ENCODE measurements at places on chromosomes 12 and 14. TPM values are rescaled to one million over a fixed set of nuclear protein-coding genes. Genes with fewer than 3 reads are reported as not detected.
A peak's percentile ranks its signal among the peaks of the same experiment; 100 is the strongest.

DNA sequence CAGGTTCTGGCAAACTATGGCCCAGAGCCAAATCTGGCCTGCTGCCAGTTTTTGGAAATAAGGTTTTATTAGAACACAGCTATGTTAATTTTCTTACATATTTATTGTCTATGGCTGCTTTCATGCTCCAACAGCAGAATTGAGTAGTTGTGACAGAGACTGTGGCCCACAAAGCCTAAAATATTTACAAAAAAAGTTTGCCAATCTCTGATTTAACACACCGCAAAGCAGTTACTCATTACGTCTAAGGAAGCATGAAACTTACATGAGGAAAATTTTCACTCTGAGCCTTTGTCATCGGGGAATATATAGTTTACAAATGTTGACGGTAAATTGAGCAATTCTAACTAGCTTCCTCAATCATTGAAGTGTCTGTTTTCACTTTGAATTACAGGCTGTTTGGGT is 96.5 kb downstream of the UNC79 start:
- peak; percentile 8 for DNase-seq

DNA sequence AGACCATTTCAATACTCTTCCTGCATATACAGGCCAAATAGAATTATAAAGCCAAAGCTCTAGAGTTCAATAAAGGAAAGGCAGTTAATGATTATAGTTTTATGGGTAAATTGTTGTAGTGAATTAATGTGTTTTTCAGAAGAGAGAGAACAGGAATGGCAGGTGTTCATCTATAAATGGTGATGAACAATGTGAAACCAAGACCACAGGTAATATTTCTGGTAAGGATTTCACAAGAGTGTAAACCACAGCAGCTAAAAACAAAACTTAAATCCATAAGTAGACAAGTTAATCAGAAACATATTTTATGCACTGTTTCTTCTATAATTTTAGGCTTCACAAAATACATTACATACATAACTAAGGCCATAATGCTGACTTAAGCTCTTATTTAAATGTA is 204.4 kb downstream of the SYT1 start:
- DNase-seq, result no peak

DNA sequence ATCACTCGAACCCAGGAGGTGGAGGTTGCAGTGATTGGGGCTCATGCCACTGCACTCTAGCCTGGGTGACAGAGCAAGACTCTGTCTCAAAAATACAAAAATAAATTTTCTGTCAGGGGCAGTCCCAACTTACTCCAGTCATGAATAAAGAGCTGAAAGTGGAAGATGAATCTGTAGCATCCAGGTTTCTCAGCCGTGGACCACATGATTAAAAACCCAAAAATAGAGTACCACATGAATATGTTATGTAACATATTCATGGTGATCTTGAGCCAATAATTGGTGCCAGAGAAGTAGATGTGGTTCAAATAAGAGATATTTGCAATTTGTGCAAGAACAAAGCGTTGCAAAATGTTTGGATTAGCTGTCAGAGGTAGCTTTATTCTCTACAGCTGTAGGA is 23.1 kb downstream of the SPIC start:
- no peak for DNase-seq

DNA sequence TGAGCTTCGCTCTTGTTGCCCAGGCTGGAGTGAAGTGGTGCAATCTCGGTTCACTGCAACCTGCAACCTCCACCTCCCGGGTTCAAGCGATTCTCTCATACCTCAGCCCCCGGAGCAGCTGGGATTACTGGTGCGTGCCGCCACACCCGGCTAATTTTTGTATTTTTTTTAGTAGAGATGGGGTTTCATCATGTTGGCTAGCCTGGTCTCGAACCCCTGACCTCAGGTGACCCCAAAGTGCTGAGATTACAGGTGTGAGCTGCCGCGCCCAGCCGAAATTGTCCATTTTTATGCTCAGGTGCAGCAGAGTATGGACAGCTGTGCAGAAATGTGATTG is 19.2 kb upstream of the CYP46A1 start:
- DNase-seq, result no peak

DNA sequence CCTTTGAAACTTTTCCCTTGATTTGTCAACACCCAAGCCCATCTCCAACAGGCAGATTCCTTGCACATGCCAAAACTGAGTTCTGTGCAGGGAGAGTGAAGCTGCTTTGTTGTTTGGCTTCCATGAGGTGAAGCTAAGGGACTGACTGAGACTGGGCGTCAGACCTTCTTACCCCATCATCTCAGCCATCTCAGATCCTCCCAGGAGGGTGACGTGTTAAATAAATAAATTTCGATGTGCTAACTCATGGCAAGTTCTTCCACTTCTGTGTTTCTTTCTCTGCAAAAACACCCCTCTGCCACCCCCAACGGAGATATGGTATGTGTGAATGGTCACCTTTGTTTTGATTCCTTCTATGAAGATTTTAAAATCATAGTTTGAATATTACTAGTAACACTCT is 17.8 kb downstream of the UTP20 start:
- no peak for DNase-seq

DNA sequence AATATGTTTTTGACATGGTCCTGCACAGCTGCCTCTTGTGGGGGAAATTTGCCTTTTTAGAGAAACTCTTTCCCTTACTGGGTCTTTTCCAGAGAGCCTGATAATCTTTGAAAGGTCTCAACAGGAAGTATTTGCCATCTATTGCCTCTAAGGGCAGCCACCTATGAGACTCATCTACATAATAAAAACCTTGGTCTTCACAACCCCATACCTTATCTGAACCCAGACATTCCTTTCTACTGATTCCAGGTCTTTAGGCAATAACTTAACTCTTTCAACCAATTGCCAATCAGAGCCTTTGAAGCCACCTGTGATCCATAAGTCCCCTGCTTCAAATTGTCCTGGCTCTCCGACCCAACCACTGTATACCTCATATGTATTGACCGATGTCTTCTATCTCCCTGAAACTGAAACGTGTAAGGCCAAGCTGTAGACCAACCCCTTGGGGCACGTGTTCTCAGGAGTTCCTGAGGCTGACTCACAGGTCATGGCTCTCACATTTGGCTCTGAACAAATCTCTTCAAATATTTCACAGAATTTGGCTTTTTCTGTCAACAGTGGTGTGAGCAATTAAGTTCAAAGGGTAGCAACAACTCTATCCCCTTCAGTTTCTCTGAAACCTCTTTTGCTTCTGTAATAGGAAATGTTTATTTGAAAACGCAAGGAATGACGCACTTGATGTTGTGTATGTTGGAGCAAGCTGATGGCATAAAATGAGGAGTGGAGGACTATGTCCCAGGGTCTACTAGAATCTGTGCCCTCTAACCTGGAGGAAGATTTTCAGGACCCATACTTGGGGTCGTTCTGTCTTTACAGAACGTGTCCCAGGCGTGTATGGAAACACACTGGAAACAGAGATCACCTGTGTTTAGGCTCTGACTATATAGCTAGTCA is 49.2 kb upstream of the EIF5 start:
- DNase-seq, result no peak

GRCh38 chr12:85653731-85654455 is 182.3 kb downstream of the RASSF9 start:
- DNase-seq, result no peak

GRCh38 chr12:12859690-12860089 is 31.7 kb upstream of the GPRC5A start:
- DNase-seq, result no peak

- no peak for DNase-seq
Observed at GRCh38 chr12:34392741-34393085, 370.4 kb downstream of the ALG10 start.

GRCh38 chr12:46872135-46872534 is 46.3 kb upstream of the SLC38A4 start:
- DNase-seq, result no peak

DNA sequence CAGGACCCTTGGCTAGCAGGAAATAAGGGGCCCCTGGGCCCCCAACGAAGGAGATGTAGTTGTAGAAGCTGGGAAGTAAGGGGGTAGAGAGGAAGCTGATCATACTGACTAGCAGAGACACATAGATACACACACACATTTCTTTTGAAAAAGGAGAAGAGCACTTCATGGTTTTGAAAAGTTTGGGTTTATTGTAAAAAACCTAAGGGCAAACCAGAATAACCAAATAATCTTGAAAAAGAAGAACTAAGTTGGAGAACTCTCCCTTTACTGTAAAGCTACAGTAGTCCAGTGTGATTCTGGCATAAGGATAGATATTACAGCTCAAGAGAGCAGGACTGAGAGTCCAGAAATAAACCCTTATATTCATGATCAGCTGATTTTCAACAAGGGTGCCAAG is 5.8 kb upstream of the HCAR3 start:
- no peak for DNase-seq

DNA sequence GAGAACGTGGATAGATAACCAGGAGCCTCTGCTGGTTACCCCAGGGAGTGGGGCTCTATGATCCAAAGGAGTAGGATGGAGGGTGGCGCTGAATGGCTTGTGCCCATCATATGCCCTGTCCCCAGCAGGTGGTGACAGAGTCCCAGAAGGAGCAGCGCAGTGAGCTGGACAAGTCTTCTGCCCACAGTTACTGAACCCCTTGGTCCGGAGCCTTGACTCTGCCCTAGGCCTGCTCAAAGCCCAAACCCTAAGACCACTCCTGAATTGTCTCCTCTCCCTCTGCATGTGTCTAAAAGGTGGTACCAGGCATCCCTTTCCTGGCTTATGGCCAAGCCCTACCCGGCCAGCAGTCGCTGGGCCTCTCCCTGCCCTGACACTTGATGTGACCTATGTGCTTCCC is 3.2 kb downstream of the PRPH start:
- no peak for DNase-seq

- DNase-seq, result no peak
Observed at GRCh38 chr14:35416108-35416750, 11.7 kb upstream of the NFKBIA start.

- DNase-seq, result peak; percentile 35
Observed at GRCh38 chr14:54642801-54643695, 76.1 kb downstream of the SAMD4A start.

C14orf180 gene
- total RNA-seq, result not detected

DNA sequence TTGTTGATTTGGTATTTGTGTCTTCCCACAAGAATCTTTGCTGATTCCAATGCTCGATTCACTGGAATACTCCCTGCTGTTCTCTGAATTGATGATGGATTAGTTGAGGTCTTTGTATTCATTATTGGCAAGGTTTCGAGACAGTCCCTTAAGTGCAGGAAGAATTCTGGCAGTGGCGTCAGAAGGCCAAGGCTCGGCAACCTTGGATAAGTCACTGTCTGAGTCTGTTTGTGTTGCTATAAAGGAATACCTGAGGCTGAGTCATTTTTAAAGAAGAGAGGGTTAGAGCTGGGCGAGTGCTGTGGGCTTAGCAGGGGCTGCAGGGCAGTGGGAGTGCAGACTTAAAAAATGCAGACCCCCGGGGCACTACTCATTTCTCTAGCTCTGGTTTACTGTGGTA is 56.9 kb downstream of the CHST11 start:
- no peak for DNase-seq

SSTR1 gene
- total RNA-seq, result not detected

DNA sequence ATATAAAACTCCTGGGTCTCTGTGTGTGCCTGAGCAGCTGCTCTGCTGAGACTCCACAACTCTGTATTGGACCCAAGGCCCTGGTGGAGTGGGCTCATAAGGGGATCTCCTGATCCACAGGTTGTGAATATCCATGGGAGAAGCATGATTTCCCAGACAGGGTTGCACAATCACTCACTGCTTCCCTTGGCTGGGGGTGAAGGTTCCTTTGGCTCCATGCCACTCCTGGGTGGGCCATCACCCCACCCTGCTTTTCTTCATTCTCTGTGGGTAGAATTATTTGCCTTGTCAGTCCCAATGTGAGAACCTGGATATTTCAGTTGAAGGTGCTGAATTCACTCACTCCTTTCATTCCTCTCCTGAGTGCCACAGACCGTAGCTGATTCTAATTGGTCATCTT is 205.2 kb upstream of the TMEM260 start:
- DNase-seq, result no peak

GRCh38 chr12:62472472-62472871 is 5.8 kb downstream of the MON2 start:
- no peak for DNase-seq

HSPB8 gene
- not detected for total RNA-seq

RPS6KL1 gene
- 31.0 TPM for total RNA-seq

SRP54 gene
- 90.5 TPM for total RNA-seq

DNA sequence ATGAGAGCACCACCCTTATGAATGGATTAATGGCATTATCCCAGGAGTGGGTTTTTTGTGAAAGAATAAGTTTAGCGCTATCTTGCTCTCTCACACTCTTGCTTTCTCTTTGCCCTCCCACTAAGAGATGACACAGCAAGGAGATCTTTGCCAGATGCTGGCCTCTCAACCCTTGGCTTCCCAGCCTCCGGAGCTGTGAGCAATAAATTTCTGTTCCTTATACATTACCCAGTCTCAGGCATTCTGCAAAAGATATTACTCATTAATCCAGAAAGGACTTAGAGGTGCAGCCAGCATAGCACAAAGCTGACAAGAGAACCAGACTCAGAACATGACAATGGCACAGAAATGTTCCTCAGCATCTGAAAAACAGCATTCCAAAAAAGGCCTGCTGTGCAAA is 190.6 kb downstream of the ITPR2 start:
- no peak for DNase-seq

DNA sequence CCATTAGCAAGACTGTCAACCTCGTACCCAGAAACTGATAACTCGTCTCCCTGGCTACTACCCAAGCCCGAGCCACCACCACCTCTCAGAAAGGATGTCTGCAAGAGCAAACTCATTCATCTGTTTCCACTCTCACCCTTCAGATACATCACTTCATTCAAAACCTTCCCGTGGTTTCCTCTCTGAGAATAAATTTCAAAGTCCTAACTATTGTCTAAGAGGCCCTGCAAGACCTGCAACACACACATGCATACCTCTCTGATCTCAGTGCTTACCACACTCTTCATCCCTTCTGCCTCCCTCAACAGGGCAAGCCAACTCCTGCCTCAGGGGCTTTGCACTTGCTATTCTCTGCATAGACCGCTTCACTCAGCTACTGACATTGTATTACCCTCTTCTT is 40.6 kb downstream of the PPP1R13B start:
- no peak for DNase-seq

DNA sequence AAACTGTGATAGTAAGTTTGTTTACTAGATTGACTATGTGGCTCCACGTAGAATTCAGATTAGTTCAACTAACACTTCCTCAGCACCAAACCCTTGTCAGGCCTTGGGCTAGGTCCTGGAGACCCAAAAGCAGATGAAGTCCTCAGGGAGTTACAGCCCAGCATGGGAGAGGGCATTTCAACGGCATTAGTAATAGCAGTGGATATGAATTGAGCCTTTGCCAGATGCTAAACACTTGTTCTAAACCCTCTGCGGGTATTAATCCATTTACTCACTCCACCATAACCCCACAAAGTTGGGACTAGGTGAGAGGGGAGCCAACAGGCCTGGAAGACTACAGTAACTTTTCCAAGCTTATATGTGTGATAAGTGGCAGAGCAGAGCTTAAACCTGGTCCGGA is 714.6 kb downstream of the DIO2 start:
- DNase-seq, result no peak

GRCh38 chr12:69438539-69438938 is 31.6 kb upstream of the FRS2 start:
- no peak for DNase-seq

GRCh38 chr14:38547961-38548490 is 292.1 kb upstream of the CLEC14A start:
- no peak for DNase-seq

ACRBP gene
- total RNA-seq, result not detected

Measured in G401 (cell line).